ENCODE measurements at places on chromosomes 12 and 14.

- DNase-seq: no peak
These were observed 12.1 kb upstream of the PPP4R4 start for GRCh38 chr14:94161981-94162380.

GRCh38 chr12:63164911-63165310 is 13.9 kb upstream of the AVPR1A start:
- no peak for DNase-seq

DNA sequence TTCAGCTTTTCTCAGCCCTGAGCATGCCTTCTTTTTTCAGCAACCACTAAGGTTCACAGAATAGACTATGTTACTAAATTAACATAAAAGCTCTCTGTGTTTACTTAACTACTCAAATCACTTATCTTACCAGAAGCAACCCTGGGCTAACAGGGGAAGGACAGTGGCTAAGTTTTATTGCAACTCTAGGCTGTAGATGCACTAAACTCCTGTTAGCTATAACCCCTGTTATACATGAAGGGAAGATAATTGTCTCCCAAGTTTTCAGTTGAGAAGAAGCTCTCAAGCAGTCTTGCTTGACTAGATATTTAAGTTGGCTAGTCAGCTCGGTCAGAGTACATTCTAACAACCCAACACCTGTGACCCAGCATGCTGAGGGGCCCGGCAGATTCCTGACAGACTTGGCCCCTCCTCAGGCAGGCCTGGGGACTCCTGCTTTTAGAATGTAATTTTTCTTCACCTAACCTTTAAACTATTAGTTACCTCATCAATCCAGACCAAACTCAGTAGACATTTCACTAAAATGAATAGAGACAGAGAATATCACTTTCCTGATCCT is 464.5 kb downstream of the EGLN3 start:
- no peak for DNase-seq

DNA sequence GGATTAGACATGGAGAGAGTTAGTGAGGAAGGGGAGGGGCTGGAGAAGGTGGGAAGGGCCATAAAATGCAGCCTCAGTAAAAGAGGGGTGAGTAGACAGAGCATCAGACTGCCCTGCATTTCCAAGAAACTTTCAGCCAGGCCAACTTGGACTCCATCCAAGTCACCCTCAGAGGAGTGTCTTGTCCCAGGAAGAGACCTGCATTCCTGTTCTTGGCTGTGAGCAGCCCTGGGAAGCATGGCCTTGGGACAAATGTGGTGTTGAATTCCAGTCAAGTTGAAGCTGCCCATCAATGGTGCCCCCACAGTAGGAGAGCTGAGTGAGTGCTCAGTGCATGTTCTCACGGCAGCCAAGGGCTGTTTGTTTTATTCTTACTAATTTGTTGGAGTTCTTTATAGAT is 35.0 kb upstream of the TUNAR start:
- DNase-seq: no peak

GRCh38 chr12:121610239-121611149 is 15.8 kb upstream of the ORAI1 start:
- DNase-seq: no peak

DNA sequence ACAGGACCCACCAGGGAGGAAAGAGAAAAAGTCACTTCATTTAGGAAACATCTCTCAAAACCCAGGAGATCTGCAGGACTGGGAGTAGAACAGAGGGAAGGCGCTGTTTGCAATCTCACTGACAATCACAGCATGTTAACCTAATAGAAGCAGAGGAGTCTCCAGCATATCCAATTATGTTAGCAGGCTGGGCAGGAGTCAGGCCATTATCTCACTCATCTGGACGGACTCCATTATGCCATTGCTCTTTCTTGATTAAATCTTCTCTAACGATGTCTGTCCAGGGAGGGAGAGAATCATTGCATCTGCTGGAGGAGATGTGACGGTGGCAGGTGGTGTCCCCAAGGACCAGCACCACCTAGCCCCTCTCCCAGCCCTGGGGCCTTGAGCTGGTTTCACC is 203.8 kb upstream of the SFSWAP start:
- DNase-seq: no peak

- no peak for DNase-seq
These were observed 4.0 kb downstream of the SIX1 start for GRCh38 chr14:60645126-60645741.

DNA sequence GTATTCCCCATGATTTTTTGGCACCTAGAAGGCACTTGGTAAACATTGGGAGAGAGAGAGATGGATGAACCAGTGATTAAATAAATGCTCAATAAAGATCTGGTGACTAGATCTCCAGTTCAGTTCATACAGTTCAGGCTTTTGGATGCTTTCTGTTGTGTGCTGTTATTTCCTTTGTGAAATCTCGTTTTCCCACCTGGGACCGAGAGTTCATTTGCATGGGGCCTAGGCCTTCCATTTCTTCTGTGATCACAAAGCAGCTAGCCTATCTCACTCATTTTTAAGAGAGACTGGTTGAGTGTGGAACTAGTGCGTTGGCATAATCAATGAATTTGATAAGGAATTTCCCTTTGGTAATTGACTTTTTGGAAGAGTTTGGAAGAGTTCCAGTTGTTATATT is 104.0 kb downstream of the VRK1 start:
- DNase-seq: no peak

DNA sequence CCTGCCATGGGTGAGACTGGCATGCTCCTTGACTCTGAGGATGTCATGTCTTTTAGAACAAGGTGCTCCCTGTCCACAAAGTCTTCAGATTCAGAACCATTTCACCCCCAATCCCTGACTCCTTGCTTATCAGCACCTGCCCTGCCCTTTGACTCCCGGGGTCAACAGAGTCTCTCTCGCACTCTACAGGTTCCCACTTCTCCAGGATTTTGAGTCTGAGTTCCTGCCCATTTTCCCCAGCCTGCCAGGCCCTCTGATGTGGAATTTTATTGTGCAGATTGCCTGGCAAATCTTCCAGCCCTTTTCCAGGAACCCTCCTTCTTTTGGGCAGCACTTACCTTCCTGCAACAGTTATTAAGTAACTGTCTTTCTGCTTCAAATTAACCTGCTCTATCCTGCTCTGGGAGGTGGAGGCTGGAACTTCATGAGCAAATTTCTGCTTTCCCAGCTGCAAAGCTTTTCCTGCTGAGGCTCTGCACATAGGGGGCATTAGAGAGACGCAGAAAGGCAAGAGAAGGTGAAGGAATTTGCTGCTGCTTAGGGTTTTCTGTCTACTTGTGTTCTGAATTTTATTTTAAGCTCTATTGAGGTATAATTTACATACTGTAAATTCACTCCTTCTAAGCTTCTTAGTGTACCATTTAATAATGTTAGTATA is 259.1 kb downstream of the PCNX1 start:
- DNase-seq: peak; percentile 85

DNA sequence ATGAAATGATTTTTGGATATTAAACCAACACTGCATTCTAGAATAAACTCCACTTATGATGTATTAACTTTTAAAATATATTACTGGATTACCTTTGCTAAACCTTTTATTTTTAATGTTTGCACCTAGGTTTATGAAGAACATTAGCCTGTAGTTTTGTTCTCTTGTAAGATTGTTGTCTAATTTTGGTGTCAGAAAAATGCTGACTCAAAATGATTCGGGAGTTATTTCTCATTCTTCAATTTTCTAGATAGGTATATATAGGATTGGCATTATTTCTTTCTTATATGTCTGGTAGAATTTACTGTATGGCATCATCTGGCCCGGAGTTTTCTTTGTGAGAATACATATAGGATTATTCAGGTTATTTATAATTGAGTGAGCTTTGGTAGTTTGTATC is 54.6 kb downstream of the MAP4K5 start:
- DNase-seq: no peak

- no peak for DNase-seq
These were observed 96.7 kb downstream of the TMX1 start for GRCh38 chr14:51336734-51337133.

DNA sequence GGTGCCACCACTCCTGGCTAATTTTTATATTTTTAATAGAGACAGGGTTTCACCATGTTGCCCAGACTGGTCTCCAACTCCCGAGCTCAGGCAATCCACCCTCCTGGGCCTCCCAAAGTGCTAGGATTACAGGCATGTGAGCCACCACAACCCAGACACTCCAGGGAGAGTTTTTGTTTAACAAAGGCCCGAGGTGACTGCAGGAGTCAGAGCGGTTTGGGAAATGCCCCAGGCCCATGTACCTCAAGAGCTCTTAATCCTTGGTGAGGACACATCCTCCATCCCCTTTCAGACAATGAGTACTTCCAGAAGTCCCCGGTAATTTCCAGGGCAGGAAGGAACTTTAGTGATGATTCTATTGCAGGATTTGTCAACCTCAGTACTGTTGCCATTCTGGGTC is 176.0 kb downstream of the ESRRB start:
- no peak for DNase-seq

- DNase-seq: no peak
These were observed 33.9 kb upstream of the TBX5 start for GRCh38 chr12:114439817-114440216.

- DNase-seq: peak; percentile 99
These were observed 64.5 kb upstream of the STK38L start for GRCh38 chr12:27179400-27180214.

DNA sequence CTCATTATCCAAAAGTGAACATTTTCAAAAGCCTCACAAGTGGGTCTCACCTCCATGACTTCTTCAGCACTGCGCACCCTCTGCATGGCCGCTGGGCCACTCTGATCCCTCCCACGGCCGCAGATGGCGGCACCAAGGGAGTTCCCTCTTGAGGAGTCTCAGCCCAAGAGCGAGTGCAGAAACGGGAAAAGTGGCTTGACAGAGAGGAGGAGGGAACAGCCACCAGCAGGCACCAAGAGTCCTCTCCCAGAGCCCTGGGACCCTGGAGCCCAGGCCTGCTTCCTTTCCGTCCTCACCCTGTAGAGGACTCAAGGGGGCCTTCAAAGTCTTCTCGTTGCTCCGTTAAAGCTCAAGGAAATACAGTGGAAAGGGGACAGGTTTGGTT is 230.2 kb upstream of the DIO3 start:
- no peak for DNase-seq

DNA sequence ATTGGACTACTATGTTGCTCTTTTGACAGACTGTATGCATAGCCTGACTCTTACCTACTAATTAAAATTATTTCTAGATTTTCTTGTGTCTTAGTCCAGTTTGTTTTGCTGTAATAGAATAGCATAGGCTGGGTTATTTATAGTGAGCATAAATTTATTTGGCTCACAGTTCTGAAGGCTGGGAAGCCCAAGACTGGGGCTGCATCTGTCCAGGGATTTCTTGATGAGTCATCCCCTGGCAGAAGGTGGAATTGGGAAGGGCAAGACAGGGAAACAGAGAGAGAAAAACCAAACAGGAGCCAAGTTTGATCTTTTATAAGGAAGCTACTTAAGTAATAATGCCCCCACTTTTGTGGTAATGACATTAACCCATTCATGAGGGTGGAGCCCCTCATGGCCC is 759.2 kb upstream of the LRFN5 start:
- DNase-seq: no peak

DNA sequence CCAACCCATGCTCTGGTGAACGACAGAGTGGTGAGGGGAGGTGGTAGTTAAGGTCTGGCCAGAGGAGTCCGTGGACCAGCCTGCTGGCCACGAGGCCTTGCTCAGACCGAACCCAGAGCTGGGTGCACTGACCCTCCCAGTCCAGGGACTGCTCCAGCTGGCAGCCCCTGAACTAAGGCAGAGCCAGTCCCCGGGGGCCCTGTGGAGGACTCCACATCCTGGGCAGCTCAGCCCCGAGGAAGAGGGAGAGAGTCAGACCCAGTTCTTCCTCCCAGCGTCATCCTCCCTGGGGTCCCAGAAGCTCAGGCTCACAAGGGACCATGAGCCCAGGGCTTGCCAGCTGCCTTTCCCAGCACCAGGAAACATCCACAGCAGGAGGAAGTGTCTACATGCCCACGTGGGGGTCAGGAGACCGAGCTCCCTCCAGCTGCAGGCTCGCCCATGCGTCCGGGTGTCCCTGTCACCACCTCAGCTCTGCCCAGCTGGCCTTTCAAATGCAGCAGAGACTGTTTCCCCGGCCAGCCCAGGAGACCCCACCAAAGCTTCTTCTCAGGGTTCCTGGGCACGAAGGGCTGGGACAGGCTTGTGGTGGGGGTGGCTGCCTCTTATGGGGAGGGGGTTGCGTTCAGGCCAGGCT is 194.4 kb downstream of the KIF26A start:
- DNase-seq: no peak

DNA sequence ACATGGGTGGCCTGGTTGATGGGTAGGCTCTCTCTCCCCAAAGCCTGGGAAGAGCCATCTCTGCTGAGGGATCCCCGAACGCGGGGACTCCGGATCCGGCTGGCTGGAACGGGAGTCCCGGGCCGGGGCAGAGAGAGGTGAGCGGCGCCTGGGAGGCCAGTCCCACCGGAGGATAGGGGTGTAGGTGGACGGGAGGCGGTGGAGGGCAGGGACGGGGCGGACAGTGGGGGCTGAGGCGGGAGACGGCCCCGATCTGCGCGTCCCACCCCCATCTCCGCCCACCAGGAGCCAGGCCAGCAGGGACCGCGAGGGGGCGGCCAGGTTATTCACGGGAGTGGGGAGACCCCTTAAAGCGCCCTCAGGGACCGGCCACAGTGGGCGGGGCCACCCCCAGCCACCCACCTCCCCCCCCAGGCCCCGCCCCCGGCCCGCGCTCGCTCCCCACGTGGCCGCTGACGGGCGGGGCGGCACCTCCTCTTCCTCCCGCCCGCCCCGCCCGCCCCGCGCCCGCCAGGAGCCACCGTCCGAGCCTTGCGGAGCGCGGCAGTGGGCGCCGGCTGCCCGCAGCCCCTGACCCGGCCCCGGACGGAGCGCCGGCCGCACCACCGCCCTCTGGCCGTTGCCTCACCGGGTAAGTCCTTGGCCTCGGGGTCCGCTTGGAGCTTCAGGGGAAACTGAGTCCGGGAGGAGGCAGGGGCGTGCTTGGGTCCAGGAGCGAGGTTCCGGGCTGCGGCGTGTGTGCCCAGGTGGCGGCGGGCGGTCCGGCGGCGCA is at the start of gene INF2:
Gene INF2, plus strand, starts transcription at position 510 of the 772 bp plus-strand sequence. CDS start 11,748 bp downstream, outside the sequence.
- DNase-seq: peak; percentile 61

DNA sequence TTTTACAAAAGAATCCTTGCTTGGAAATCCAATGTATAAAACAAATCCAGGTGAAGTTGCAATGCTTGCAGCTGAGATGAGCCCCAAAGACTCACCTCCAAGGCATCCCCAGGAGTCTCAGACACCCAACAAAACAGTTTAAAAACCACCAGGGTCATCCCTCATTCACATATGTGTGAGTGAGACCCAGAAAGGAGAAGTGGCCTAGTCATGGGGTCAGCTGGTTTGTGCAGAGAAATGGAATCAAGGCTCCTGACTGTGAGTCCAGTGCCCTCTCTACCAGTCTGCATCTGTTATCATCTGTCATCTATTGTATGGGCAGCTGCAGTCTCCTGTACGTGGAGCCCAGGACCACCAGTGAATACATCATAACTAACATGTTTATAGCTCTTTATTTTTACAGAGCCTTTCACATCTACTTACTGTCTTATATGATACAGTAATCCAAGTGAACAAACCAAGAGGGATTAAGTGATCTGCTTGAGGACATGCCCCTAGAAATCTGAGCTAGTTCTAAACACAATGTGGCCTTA is 27.1 kb downstream of the PLEKHG7 start:
- no peak for DNase-seq
